ENCODE measurements at places on chromosomes 11 and 22.
A peak's percentile ranks its signal among the peaks of the same experiment; 100 is the strongest.

- no peak for DNase-seq
Measured at GRCh38 chr11:59078435-59078834, 7.7 kb upstream of the GLYATL1B start.

DNA sequence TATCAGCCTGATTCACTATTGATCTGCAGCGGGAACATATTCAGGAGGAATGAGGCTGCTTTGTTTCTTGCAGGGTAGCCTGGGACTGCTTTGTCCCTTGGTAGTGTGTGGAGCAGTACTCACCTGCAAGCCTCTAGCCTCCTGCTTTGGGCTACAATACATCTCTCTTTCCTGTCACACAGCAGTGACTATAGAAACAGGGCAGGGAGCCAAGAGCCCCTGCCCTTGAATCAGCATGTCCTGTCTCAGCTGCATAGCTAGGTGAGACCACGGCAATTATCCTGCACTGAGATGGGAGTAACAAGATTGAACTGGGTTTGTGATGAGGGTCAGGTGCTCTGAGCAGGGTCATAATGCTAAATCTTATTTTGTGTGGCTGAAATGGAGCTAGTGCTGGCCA lies 191.9 kb downstream of the NELL1 start:
- DNase-seq: no peak

DNA sequence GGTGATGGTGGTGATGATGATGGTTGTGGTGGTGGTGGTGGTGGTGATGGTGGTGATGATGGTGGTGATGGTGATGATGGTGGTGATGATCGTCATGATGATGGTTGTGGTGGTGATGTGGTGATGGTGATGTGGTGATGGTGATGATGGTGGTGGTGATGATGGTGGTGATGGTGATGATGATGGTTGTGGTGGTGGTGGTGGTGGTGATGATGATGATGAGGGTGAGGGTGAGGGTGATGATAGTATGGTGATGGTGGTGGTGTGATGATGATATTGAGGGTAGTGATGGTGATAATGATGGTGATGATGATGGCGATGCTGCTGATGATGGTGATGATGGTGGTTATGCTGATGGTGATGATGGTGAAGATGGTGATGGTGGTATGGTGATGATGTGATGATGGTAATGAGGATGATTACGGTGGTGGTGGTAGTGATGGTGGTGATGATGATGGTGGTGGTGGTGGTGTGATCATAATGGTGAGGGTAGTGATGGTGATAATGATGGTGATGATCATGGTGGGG lies 63.8 kb downstream of the MPPED1 start:
- DNase-seq: no peak

DNA sequence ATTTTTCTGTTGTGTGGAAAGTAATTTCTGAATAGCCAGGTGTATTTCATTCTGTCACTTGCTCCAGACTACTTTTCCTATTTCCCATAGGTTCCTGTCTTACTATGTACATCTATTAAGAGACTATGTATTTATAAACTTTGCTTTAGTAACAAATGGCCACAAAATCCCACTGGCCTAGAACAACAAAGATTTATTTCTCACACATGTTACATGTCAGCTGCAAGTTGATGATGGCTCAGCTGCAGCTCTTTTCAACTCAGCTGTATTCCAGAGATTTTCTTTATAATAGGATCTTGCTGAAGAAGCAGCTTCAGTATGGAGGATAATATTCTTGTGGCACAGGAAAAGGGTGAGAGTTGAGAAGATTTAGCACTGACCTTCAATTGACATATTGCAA lies 539.6 kb upstream of the LRRC4C start:
- no peak for DNase-seq

DNA sequence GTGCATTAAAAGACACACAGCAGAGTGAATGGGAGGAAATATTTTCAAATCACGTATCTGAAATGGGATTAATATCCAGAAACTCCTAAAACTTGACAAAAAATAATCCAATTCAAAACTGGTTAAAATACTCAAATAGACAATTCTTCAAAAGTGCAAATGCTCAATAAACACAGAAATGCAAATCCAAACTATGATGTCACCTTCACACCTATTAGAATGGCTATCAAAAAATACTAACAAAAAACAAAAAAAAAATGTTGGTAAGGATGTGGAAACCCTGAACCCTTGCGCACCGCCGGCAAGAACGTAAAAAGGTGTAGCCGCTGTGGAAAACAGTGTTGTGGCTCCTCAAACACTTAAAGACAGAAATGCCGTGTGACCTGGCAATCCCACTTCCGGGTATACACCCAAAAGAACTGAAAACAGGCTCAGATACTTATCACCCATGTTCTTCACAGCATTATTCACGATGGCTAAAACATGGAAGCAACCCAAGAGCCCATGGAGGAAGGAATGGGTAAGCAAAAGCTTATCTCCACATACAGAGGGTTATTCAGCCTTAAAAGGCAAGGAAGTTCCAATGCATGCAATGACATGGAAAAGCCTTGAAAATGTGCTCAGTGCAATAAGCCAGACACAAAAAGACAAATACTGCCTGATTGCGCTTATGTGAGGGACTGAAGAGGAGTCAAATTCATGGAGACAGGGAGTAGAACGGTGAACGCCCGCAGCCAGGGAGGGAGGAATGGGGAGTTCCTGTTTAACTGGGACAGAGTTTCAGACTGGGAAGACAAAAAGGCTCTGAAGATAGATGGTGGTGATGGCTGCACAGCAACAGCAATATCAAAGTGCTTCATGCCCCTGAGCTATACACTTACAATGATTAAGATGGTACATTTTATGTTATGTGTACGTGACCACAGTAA lies 19.6 kb downstream of the BRD1 start:
- DNase-seq: no peak

- no peak for DNase-seq
Measured at GRCh38 chr11:21142007-21142406, 472.6 kb downstream of the NELL1 start.

GRCh38 chr11:1077033-1077416 lies 2.4 kb downstream of the MUC2 start:
- no peak for DNase-seq

DNA sequence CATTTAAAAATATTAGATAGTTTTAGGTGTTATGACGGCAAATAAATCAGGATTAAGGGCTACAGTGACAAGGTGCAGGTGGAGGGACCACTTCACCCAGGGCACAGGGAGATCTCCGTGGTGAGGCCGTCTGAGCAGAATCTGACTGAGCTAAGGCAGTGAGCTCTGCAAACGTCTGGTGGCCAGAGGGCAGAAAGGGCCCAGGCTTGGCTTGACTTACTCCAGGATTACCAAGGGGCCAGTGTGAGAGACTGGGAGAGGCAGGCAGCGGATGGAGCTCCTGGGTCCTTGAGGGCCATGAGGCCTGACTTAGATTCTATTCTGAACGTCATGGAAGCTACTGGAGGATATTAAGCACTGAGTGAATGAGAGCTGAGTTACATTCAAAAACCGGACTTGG lies 125.9 kb upstream of the B3GAT1 start:
- no peak for DNase-seq

- no peak for DNase-seq
Measured at GRCh38 chr11:8789864-8790263, 107.3 kb downstream of the RPL27A start.

DNA sequence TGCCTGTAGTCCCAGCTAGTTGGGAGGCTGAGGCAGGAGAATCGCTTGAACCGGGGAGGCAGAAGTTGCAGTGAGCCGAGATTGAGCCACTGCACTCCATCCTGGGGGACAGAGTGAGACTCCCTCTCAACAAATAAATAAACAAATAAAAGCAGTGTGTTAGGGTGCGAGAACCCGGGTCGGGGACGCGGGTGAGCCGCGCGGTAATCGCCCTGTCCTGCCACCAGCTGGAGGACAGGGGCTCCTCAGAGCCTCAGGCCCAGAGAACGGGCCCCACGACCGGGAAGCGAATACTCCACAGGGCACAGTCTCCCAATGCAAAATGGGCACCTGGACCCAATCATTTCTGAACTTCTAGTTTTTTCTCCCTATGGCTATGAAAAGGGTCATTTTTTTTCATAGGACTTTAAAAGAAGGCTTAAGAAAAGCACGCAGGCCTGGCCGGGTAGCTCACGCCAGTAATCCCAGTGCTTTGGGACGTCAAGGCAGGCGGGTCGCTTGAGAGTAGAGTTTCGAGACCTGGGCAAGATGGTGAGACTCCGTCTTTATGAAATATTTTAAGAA lies 744 bp upstream of the MCM5 start:
- DNase-seq: no peak

GRCh38 chr11:18706330-18707243 lies 8.0 kb downstream of the TMEM86A start:
- no peak for DNase-seq

GRCh38 chr22:19970479-19971275 lies 29.1 kb upstream of the TXNRD2 start:
- peak; percentile 59 for DNase-seq

DNA sequence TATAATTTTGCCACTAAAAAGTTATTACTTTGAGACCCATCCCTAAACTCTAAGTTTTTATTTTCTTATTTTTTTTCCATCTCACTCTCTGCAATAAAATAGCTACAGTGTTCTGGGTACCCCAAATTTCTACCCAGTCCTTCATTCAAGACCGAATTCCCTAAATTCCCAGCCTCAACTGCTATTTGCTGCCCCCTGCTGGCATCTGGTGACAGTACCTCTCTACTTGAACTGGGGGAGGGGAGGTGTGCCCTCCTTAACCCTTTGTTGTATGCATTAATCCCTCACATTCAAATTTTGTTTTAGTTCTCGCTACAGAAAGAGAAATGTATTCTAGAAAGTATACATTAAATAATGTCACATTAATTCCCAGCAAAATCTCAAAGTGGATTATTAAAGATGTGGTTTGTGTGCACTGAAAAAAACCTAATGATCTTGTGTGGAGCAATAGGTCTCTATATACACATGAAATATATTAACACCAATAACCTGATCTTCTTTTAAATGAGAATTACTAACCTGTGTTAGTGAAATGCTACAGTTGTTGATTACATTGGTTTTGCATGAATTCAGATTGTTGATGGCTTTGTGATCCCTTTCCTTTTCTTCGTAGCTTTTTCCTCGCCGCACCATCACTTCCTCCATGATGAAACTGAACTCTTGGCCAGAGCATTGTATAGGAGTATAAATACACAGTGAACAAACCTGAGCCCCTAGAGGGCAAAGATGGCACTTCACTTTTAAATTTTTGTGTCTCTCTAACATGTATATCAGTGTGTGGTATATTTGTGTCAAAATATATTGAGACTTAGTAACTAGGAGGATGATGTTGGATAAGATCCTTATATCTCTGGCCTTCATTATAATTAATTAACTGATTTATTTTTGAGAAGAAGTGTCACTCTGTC lies 590.0 kb downstream of the METTL15 start:
- DNase-seq: peak; percentile 46

DNA sequence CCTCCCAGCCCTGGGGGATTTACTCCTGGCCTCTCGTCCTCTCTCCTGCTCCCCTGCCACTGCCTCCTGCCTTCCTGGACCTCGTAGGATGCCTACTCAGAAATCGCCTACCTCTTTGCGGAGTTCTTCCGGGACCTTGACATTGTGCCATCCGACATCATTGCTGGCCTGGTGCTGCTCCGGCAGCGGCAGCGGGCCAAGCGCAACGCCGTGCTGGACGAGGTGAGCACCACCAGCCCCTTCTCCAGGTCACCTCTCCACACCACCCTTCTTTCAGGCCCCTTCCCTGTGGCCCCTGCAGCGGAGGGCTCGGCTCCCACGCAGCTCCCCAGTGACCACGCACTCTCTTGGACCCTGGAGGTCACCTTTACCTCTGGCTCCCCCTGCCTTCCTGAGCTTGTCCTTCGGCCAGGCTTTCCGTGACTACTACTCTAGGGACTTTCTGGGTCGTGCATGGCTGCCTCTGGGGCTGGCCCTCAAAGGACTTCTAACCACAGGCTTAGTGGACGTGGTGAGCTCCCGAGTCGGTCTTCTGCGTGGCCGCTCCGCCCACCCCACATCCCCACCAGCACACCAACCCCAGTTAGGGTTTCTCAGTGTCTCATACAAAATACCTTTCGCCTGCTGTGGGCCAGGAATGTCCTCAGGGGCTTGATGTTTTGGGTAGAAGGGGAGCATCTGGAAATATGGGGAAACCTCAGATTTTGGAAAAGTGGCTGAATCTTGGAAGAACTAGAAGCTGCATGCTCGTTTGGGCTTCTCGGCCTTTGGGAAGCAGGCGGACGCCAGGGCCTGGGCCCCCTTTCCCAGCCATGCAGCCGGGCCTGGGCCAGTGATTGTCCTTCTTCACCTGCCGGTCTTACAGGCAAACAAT lies 24.1 kb upstream of the MYRF start:
- DNase-seq: no peak

DNA sequence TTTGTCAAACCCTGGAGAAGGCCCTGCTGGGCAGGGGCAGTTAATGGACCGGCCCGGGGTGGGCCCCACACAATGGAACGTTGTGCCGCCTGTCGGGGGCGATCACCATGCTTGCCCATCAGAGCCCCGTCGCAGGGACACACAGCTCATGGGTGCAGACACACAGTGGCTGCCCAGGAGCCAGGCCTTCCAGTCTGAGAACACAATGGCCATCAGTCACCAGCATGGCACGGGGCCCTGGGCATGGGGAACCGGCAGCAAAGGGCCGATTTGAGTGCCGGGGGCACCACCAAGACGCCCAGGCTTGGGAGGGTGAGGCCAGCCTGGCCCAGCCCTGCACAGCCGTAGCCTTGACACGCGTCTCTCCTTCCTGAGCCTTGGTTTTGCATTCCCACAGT lies 7.1 kb downstream of the LINC01488 start:
- no peak for DNase-seq

GRCh38 chr11:33329705-33330329 lies 72.6 kb downstream of the HIPK3 start:
- peak; percentile 70 for DNase-seq

DNA sequence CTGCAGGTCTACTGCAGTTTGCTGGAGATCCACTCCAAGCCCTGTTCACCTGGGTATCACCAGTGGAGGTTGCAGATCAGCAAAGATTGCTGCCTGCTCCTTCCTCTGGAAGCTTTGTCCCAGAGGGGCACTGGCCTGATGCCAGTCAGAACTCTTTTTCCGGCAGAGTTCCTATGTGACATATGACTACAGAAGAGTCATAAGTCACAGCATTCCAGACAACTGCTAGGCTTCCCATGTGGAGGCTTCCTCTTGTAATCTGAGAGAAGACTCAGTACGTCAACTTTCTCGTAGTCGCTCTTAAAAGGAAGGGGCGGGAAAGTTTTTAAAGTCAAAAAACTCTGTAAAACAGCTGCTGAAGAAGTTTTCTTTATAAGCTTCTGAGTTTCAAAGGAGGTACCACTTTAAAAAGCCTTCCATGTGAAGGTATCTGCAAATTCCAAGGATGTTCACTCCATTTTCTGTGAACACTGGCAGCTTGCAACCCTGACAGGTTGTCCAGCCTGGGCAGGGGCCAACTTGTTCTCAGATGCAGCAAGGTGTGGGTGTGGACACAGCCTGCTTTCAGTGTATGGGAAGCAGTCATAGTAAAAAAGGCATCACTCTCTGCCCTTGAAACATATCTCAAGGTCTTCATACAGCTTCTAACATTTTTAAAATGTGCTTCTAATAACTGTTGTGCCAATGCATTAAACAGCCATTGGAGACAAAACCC lies 97.8 kb downstream of the ME3 start:
- peak; percentile 57 for DNase-seq

DNA sequence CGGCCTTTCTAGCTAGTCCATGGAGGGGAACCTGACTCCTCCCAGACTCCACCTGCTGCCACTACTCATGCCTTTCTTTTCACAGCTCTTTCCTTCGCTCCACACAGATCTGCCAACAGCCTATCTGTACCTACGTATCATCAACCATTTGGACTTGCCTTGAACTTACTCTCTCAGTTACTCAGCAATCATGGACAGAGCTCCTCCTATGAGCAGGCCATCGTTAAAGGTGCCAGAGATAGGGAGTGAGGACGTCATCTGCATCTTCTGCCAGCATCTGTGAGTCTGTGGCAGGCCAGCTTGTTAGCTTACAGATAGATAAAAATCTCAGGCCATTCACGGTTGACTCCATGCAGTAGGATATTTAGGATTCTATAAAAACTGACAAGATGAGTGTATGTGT lies 162.9 kb upstream of the ZBED5 start:
- DNase-seq: no peak

All from mesenchymal stem cell (in vitro differentiated cells and primary cell).